ENCODE measurements at places on chromosomes 6 and 20.

GRCh38 chr6:128316258-128316929, 204.0 kb downstream of the PTPRK start:
- DNase-seq = no peak

- DNase-seq = no peak
Measured at GRCh38 chr20:22575087-22575721, 9.2 kb downstream of the FOXA2 start.

- DNase-seq = no peak
Measured at GRCh38 chr6:148747471-148748165, 788 bp downstream of the UST start.

- DNase-seq = no peak
Measured at GRCh38 chr6:53692172-53692571, 26.6 kb upstream of the KLHL31 start.

DNA sequence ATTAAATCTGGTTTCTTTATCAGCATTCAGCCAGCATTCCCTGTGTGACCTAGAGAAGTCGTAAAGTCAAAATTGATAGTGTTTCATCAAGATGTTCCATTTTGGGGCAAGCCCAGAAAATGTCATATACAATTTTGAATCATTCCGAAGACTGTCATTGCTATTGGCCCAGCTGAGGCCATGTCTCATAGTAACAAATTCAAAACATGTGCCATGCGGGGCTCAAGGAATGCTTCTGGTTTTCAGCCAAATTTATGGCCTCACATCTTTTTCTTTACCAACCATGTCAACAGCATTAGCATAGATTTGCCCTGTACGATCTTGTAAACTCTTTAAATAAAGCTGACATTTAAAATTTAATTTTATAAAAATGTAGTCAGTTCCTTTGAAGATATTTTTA, 314.7 kb downstream of the PAX1 start:
- DNase-seq = no peak

DNA sequence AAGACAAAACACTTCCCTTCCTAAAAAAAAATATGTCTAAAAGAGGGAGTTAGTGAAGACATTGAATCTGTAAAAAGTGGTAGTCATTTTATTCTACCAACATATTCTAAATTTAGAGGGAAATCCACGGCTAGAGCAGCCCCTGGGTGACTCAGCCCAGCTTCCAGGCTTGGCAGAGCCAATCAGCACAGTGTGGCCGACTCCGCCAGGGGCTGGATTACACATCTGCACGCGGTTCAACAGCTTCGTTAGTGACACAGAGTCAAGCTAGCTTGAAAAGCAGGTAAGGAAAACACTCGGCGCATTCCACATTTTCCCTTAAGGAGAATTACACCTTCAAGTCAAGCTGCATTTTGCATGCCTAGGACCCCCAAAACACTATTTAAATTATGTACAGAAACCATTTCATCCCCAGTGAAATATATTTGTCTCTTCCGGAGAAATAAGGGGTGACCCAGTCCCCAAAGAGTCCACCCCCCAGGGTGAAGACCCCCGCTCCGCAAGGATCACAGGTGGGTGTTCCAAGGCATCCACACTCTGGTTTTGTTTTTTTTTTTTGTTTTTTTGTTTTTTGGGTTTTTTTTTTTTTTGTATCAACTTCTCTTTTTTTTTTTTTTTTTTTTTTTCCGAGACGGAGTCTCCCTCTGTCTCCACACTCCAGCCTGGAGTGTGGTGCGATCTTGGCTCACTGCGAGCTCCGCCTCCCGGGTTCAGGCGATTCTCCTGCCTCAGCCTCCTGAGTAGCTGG, 58.4 kb upstream of the ARID1B start:
- no peak for DNase-seq

GRCh38 chr6:26457264-26457805, 420 bp upstream of the BTN2A1 start:
- DNase-seq = no peak

GRCh38 chr6:129638686-129639085, 71.3 kb downstream of the ARHGAP18 start:
- no peak for DNase-seq

- DNase-seq = no peak
Measured at GRCh38 chr20:50048420-50049166, 64.4 kb downstream of the UBE2V1 start.

DNA sequence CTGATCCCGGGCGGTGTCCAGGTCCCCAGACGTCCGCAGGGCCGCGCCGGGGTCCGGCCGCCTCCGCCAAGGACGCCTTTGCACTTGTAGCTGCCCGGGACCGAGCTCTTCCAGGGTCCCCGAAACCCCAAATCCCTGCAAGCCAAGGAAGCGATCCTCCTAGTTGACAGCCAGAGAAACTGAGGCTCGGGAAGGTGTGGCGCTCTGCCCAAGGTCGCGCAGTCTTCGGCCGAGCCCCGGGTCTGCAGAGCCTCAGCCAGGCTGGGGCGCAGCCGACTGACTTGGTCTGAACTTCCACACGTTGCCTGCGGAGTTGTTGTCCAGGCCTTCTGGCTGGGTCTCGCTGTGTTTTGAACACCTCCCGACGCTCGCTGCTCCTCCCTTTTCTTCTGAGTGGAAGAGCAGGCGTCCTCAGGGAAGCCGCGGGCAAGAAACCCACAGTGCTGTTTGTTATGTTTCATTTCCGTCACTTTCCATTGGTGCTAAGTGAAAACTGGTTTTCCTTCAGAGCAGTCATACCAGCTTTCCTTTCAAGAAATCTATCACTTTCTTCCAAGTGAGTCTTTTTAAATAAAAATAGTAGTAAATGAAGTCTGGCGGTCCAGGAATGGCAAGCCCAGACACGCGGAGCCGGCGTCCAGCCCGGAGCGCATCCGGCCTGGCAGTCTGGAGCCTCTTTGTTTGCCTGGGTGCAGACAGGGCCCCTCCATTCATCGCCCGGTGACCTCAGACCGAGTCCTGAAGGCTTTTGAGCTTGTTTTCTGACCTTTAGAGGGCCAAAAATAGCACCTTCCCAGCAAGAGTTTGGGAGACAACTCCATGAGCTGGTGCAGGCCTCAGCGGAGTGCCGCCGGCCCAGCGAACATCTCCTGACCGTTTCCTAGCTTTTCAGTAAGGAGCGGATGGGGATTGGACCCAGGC, 698 bp downstream of the FAM210B start:
- DNase-seq = peak; percentile 82

- no peak for DNase-seq
Measured at GRCh38 chr6:116251568-116252384, 2.1 kb downstream of the TSPYL4 start.

- DNase-seq = no peak
Measured at GRCh38 chr20:37179683-37180524, 556 bp upstream of the MROH8 start.

GRCh38 chr20:50284811-50285375, 94.3 kb downstream of the CEBPB start:
- no peak for DNase-seq

- DNase-seq = no peak
Measured at GRCh38 chr6:41538556-41539182, 7.5 kb upstream of the FOXP4 start.

GRCh38 chr6:98831057-98831958, 3.1 kb upstream of the POU3F2 start:
- no peak for DNase-seq

- DNase-seq = no peak
Measured at GRCh38 chr20:2140561-2140960, 38.9 kb downstream of the STK35 start.

DNA sequence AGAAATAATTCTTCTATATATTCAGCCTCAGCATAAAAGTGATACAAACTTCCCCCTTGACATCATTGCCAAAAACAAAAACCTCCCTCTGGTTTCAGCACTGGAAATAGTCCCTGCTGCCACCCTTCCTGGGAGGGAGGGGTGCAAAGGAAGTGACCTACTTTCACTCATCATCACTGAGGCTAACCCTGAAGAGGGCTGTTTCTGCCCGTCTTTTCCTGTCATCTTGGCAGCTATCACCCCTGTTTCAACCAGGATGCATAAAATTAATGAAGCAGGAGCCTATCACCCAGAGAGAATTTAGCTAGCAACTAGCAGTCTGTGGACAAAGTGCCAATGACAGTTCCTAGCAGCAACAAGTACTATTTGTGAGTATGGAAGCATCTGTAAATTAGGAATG, 397.8 kb downstream of the LAMA2 start:
- DNase-seq = no peak

DNA sequence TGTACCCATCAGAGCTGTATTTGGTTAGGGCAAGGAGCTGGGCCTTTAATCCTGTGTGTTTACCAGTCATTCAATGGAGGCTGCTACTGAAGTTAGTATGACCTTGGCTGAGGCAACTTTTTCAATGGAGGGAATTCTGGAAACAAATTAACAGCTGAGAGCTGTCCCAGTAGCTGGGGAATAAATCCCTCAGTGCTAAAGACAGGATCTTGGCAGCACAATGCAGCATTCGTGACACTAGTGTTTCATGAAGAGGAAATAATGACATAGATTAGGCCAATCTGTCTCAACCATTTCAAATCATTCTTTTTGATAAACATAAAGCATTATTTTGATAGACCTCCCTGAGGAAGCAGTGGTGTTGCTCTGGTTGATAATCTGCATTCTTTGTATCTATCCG, 42.9 kb downstream of the GRM1 start:
- DNase-seq = no peak

DNA sequence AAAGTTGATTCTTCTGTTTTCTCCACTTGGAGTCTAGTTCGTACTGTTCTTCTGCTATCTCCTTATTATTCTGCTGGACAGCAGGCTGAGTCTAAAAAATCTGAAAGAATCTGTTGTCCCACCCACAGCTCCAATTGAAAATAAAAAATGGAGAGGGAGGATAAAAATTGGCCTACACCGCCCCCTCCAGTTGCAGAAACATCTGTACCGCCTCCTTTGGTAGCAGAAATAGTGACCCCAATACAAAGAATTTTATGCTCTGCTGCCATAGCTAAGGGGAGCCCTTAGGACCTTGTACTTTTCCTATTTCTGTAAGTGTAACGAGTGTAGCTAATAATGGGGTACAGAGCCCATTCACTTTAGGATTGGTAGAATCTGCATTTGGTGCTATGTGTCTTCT, 4.9 kb upstream of the FKBP1A start:
- no peak for DNase-seq

DNA sequence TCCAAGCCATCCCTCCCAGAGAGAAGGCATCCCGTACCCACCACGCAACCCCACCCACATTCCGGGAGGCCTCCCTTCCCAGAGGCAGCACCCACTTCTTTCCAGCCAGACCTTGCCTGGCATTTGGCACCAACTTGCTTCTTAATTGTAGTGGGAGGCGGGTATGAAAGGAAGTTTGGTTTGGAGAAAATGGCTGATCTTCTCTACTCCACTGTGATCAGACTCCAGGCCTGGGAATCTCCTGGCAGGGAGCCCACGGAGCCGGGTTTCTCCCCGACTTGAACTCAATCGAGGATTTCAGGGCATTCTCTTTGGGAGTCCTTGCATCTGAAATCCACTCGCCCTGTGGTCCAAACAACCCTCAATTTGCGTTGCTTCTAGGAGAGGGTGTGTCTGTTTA, 107.1 kb downstream of the ZDHHC14 start:
- DNase-seq = no peak

DNA sequence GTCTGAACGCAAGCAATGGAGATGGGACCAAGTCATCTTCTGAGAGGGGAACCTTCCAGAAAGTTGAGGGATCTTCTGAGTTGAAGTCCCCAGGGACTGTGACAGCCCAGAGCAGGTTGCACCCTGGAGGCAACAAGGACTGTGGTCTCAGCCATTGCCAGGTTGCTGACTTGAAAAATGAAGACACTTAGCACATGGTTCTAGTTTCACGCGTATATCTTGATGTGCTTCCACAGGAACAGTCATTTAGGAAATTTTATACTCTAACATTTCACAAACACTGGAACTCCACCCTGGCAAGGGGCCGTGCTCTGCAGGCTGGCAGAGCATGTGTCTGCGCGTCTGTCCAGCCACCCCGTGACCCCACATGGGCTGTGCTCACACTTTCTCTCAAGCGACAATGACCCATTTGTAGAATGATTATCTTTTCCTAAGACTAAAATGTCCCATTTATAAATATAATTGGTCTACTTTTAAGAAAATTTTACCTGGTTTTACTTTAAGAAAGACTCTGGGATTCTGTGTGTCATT, 157.0 kb downstream of the ERMARD start:
- DNase-seq = no peak

- DNase-seq = no peak
Measured at GRCh38 chr6:35496036-35496840, 641 bp downstream of the TEAD3 start.

GRCh38 chr6:11140056-11140455, 28.5 kb upstream of the ERVFRD-1 start:
- DNase-seq = no peak

DNA sequence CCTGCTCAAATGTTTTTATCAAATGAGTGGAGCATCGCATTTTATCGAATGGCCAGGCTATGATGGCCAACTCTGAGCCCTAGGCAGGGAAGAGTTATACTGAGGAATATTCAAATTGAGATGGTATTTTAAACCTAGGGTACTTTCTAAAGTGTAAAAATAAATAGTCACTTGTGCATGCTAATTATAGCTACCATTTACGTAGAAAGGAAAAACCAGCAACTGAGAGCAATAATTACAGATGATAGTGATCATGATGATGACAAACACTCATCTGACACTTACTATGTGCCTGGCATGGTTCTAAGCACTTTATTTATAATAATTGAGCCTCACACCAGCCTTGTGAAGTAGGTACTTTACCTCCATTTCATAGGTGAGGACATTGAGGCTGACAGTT, 455.7 kb downstream of the CD83 start:
- no peak for DNase-seq

DNA sequence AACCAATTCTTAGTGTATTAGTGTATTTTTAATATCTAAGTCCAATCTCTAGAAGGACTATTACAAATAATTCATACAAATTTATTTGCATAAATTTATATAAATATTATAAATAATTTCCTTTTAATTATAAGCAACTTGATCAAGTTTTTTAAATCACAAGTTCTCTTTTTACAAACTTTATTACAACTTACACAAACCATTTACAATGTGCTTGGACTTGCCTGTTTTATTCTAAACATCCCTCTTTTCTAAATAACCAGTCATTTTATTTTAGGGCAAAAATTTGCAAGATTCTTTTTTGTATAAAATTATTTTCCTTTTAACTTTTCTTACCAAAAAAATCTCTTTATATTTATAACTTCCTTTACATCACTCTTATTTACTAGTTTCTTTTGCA, 83.5 kb upstream of the SYNCRIP start:
- DNase-seq = no peak

- no peak for DNase-seq
Measured at GRCh38 chr6:96611342-96611991, 48.5 kb downstream of the FHL5 start.

GRCh38 chr6:133062696-133063306, 178.4 kb upstream of the EYA4 start:
- DNase-seq = peak; percentile 10

GRCh38 chr20:36472637-36473090, 68.7 kb upstream of the MYL9 start:
- no peak for DNase-seq

DNA sequence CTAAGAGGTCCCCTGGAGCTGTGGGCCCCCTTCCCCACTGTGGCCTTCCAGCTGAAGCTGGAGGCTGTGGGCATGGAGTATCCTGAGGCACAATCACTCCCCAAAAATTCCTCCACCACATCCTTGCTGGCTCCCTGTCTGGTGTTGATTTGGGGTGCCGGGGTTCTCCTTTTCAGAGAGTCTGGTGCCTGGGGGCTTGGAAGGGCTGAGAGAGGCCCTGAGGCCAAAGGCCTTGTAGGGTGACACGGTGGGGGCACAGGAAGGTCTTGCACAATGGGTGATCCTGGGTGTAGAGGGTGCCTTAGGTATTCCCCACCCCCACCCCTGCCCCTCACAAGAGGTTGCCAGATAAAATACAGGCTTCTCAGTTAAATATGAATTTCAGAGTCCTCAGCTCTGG, 33.2 kb upstream of the VEGFA start:
- DNase-seq = no peak

All from COLO829 (cell line).